Fibroblast of mammary gland (primary cell): ENCODE measurements at places on chromosomes 7 and 10.
A peak's percentile ranks its signal among the peaks of the same experiment; 100 is the strongest.

DNA sequence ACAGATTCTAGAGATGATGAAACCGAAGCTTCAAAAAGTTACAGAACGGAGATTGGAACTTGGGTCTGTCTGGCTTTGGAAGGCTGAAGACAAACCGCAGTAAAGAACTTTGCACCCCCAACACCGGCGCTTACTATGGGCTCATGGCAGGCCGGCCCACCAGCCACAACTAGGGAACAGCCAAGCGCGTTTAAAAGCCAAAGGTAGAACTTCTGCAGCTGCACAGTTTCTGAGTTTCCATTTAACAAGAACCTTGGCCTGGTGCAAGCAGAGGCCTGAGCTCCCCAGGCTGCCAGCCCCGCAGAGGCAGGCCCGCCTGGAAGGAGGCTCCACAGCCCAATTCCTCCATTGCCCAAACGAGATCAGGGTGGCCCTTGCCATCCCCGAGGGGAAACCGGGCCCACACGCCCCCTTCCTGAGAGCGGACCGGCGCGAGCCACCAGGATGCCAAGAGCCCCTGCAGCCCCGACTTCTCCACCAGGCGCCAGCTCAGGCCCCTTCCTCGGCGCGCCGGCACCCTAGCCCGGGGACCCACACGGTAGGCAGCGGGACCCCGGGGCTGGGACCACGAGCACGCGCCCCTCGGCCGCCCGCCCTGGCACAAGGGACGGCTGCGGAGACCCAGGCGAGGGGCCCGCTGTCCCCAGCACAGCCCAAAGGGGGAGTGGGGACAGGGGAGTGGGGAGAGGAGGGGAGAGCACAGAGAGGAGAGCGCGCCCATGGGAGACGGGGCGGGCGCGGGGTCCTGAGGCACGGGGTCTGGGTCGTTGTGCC is 566 bp downstream of the MAD1L1 start:
- no peak for DNase-seq

DNA sequence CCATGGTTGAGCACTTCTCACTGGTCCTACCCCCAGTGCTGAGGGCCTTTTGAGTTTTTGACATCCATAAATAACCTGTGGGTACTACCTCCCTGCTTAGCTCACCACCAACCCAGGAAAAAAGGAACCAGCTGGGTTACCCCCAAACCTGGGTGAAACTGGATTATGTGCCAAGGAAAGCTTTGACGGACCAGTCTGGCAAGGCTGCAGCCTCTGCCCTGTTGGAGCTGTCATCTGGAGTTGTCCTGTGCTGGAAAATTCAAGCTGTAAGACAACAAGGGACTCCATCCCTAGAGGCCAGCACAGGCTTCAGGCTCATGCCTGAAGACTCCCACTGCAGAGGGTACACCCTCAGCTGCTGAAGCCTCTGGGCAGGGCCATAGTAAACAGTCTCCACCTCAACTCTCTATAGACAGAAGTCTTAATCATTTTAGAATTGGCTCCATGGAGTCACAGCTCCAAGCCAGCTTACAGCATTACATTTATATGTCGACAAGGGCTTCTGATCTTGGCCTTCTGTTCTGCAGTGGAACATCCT is 115.5 kb upstream of the AFAP1L2 start:
- no peak for DNase-seq

- no peak for DNase-seq
Measured at GRCh38 chr7:69947998-69948397, 349.7 kb downstream of the AUTS2 start.

GRCh38 chr10:114022766-114023597 is 20.7 kb upstream of the ADRB1 start:
- DNase-seq: peak; percentile 90
